ENCODE measurements at places on chromosomes 4 and X.

DNA sequence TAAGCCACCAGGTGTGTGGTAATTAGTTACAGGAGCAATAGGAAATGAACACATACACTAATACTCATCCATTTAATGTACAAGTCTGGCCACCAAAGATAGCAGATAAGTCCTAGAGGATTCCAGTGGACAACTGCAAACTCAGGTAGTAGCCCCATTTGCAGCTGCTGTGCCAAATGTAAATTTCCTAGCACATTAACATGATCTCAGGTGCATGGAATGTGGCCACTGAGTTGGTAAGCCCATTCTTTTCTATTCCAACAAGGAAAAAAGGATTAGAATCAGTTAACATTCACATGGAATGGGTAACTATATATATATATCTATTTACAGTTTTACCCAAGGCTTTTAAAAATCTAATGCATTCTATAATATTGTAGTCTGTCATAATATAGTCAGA is 23.3 kb upstream of the FRAS1 start:
- DNase-seq: no peak

DNA sequence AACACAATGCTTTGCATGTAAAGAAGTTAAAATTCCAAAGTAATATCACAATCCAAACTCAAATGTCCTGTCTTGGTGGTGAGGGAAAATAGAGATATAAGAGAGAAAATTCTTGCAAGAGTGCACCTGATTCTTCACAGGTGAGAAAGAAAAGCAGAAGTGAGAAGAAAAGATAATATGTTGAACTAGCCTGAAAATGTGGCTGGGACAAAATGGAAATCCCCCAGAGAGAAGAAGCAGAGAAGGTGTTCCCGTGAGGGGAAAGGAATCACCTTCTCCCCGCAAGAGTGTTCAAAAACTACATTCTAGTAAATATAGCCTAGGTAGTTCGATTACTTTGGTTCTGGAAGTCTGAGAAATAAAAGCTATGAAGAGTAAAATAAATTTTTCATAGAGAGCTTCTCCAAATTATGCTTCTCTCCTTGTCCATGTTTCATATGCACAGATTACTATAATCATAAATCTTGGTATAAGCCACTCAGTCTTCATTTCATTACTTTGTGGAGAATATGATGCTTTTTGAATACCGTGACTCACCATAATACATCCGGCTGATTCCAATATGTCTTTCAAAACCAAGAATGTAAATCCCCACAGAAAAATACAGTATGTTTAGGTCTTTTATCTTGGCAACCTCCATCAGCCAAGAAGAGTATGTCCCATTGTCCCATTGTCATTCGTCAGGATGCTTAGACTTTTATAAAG is 63.1 kb downstream of the COX18 start:
- DNase-seq: no peak

GRCh38 chr4:72463724-72464123 is 105.3 kb downstream of the ADAMTS3 start:
- no peak for DNase-seq

GRCh38 chr4:123986268-123986798 is 589.7 kb downstream of the SPRY1 start:
- DNase-seq: no peak

DNA sequence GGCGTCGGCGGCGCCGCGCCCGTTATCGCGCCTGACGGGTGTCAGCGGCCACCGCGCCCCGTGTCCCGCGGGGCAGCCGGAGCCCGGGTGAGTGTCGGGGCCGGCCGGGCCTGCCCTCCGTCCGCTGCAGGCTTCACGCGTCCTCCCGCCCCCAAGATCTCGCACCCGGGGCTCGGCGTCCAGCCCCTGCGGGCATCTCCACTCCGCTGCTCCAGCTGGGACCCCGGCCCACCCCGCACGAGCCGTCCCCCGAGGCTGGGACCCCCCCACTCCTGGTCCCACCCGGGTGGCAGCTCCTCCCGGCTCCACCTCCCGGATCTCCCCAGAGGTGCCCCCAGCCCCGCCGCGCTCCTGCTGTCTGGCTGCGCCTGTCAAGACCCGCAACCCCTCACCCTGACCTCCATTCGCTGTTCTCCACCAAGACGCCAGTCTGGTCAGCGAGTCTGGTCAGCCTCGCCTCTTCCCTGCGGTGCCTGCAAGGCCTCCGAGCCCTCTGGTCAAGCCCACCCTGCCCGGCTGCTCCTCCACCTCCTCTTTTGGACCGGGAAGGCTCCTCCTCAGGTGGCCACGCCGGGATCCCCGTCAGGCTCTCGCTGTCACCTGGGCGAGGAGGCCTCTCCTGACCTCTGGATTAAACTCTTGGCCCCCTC is 66.0 kb upstream of the NKX1-1 start:
- DNase-seq: no peak

- DNase-seq: no peak
Observed at GRCh38 chr4:112348488-112349158, 51.5 kb downstream of the ALPK1 start.

DNA sequence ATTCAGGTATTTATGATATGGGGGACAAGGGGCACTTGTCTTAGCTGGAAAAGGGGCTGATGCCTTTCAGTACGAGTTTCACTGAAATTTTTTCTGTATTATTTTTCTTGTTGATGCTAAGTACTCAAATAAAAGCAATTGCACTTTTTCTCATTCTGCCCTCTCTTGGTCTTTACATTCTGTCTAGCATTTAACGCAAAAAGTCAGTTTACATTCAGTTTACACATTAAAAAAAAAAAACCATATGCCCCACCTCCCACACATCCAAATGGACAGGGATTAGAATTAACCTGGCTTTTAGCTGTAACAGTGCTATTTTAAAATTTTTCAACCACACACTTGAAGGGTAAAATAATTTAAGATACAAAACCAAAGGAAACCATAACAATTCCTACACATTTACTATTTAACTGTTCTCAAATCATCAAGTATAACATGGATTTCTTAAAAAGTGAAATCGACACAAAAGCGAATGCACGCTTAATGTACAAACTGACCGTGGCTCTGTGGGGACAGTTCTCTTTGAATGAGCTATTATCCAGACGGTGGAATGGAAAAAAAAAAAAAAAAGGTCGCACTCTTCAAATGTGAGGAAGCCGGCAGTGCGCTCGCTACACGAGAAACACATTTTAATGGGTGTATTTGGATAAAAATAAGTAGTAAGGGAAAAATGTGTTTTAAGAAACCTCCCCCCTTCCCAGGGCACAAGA is 1.4 kb downstream of the AMMECR1 start:
- DNase-seq: no peak

DNA sequence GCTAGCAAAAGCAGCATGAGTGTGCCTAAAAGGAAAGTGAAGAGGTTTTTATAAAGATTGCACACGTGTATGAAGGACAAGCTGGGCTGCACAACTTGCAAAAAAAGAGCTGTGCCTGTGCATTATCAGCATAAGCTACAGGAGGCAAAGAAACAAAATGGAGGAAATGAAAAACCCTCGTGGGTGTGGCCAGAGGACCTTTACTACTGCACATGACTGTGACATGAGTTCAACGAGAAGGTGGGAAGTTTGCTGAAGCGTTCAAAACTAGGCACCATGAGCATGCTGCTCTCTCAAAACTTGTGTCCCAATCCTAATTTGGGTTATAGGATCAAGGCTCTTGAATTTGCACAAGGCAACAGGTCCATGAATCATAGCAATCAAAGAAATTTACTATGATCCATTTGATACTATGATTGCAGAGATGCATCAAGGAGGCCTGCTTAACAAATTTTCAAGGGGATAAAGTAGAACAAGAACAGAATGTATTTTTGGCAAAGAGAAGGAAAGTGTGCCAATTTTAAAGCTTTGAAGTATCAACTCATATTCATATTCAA is 38.1 kb upstream of the CXorf38 start:
- no peak for DNase-seq

GRCh38 chrX:5595570-5595969 is 633.1 kb downstream of the NLGN4X start:
- DNase-seq: no peak

DNA sequence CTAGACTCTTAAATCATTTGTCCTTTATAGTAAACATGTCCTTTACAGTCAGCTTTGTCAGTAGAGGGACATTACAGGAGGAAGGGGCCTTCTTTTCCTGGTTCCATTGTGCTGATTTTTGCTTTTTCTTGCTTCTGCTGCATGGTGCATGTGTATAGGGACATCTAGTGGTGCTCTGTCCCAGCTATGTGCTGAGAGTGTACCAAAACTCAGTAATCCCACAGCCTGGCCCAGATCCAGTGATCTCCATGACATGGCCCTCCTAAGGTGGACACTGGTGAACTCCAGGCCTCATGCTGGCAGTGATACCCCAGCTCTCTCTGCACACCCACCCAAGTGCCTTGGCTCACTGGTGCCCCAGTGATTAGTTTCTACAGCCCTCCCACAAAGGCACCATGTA is 45.2 kb downstream of the MAGEB17 start:
- DNase-seq: peak; percentile 10

DNA sequence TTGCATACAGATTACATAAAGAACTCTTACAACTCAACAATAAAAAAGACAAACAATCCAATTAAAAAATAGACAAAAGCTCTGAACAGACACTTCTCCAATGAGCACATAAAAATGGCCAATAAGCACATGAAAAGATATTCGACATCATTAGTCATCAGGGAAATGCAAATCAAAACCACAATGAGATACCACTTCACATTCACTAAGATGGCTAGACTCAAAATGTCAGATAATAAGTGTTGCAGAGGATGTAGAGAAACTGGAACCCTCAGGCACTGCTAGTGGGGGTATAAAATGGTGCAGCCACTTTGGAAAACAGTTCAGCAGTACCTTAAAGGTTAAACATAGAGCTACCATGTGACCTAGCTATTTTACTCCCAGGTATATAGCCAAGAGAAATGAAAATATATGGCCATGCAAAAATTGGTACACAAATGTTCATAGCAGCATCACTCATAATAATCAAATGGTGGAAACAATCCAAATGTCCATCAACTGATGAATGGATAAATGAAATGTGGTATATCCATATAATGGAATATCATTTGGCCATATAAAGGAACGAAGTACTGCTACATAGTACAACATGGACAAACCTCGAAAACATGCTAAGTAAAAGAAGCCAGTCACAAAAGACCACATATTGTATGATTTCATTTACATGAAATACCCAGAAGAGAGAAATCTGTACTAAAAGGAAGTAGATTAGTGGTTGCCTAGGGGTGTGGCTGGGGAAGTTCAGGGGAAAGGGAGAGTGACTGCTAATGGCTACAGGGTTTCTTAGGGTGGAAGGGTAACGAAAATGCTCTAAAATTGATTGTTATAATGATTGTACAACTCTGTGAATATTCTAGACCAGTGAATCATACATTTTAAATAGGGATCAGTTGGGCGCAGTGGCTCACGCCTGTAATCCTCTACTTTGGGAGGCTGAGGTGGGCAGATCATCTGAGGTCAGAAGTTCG is 29.4 kb downstream of the SASH3 start:
- DNase-seq: peak; percentile 26

GRCh38 chr4:112594993-112595392 is 41.7 kb downstream of the ZGRF1 start:
- DNase-seq: no peak

- DNase-seq: no peak
Observed at GRCh38 chr4:52366621-52367020, 292.5 kb downstream of the USP46 start.

DNA sequence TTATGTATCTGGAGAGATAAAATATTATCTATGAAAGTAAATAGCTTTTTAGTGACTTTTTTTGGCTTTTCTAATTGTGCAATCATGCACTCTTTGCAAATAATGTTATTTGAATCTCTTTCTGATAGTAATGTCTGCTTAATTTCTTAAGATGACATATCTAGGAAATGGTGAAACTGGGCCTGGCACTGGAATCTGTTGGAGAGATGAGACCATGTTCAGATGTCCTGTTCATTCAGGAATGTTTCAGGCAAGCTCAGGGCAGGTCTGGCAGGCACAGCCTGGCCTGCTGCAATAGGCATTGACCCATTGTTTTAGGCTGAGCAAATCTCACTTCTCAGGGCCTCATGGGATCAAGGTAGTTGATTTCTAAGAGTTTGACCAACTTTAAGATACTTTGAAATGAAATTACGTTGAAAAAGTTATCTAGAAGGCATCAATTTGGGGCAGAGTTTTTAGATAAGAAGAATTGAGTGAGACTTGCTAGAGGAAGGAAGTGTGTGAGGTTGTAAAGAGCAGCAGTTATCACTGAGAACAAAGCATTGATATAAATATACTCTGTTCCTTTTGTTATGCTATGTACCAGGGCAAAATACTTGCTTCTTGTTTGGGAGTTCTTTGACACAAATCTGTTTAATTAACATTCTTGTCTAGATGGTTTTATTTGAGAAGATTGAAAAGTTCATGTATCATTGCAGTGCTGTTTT is 133.0 kb upstream of the LEF1 start:
- DNase-seq: no peak

GRCh38 chr4:107034996-107035818 is 906 bp downstream of the DKK2 start:
- DNase-seq: no peak

DNA sequence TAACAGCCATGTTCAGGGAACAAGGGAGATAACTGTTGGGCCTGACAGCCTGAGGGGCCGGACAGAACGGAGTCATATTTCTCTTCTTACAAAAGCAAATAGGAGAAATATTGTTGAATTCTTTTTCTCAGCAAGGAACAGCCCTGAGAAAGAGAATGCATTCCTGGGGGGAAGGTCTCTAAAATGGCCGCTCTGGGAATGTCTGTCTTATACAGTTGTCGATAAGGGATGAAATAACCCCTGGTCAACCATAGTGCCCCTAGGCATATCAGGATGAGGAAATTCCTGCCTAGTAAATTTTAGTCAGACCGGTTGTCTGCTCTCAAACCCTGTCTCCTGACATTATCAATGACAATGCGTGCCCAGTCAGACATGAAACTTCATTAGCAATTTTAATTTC is 1925.5 kb downstream of the PCDH7 start:
- DNase-seq: no peak

DNA sequence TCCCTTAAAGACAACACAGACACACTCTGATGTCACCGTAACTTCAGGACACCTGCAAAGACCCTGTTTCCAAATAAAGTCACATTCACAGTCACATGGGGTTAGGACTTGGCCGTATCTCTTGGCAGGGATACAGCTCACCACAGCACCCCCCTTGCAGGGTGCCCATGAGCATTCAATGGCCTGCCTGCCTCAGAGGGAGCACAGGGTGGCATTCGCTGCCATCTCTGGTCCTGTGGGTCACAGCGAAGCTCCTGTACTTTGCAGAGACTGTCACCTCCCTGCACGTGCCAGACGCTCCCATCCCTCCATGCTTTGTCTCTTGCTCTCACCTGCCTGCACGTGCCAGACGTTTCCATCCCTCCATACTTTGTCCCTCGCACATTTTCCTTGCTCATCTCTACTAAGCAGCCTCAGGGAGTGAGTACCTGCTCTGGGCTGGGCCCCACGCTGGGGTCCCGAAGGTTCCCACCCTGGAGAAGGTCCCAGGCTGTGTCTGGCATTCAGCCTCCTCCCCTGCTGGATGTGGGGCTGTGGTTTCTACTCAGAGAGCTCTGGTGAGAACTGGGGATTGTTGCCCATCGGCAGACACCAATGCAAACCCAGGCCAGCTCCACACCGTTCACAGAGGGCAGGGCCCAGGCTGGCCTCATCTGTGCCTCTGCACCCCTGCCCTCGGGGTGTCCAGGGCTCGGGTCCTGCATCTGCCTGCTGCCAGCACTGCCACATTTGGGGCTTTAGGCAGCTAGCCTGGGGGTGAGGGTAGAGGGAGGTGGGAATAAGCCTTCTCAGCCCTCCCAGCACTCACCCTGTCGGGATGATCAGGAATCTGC is 15.8 kb downstream of the HTRA3 start:
- no peak for DNase-seq
